ENCODE measurements at places on chromosomes 5 and 9.

- DNase-seq: no peak
These were observed 9.4 kb upstream of the LRRTM2 start for GRCh38 chr5:138884554-138884953.

DNA sequence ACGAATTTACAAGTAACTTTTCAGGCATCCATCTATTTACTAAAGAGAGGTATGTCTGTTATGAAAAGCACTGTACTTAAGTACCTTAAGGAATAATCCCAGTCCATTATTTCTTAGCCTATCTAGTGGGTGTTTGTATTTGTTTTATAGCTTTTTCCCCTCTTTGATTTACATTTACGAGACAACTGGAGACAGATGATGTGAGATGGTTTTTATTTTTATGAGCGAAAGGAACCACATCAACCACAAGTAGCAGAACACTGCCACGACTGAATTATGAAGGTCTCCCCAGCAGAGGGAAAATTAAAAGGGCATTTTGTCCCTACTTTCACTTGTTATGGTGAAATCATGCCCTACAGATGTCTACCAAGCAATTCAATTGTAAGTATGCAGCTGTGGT lies 357.8 kb downstream of the NFIB start:
- DNase-seq: no peak

GRCh38 chr5:80207832-80208231 lies 48.0 kb downstream of the SERINC5 start:
- DNase-seq: no peak

GRCh38 chr5:128346038-128346437 lies 192.0 kb downstream of the FBN2 start:
- DNase-seq: no peak

GRCh38 chr9:109894921-109895758 lies 115.1 kb downstream of the PALM2AKAP2 start:
- no peak for DNase-seq

GRCh38 chr9:90285946-90286345 lies 356.7 kb downstream of the DIRAS2 start:
- DNase-seq: no peak

DNA sequence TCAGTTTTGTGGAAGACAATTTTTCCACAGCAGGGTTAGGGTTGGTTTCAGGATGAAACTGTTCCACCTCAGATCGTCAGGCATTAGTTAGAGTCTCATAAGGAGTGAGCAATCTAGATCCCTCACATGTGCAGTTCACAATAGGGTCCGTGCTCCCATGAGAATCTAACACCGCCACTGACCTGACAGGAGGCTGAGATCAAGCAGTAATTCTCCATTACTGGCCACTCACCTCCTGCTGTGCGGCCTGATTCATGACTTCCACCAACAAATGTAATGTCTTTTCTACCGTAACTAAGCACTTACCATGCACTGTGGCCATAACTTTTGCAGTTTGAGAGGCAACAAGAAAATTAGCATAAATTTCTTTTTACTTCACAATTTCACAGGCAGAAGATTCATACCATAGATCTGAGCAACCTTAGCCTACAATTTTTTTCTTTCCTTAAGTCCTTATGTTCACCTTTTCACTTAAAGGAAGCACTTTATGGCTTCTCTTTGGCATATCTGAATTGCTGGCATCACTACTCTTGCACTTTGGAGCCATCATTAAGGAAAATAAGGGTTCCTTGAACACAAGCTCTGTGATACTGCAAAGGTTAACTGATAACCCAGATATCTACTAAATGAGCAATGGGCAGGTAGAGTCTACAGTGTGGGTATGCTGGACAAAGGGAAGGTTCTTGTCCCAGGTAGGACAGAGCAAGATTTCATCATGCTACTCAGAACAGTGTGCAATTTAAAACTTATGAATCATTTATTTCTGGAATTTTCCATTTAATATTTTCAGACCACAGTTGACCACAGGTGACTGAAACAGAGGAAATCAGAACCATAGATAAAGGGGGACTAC lies 83.0 kb upstream of the IFNK start:
- no peak for DNase-seq

DNA sequence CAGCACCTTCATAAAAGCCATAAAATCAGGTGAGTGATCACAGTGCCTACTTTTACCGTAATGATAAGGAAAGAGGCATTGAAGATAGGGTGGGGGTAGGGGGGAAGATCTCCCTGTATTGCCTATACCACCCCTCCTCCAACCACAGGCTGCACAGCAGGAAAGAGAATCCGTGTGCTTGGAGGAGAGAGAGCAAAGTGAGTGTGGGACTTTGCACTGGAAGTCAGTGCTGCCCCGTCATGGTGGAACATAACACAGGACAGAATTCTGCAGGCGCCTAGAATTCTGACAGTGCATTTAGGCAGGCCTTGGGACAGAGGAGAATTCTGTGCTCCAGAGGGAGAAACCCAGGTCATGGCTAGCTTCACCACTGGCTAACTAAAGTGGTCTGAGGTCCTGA lies 3.5 kb upstream of the C5 start:
- DNase-seq: no peak

DNA sequence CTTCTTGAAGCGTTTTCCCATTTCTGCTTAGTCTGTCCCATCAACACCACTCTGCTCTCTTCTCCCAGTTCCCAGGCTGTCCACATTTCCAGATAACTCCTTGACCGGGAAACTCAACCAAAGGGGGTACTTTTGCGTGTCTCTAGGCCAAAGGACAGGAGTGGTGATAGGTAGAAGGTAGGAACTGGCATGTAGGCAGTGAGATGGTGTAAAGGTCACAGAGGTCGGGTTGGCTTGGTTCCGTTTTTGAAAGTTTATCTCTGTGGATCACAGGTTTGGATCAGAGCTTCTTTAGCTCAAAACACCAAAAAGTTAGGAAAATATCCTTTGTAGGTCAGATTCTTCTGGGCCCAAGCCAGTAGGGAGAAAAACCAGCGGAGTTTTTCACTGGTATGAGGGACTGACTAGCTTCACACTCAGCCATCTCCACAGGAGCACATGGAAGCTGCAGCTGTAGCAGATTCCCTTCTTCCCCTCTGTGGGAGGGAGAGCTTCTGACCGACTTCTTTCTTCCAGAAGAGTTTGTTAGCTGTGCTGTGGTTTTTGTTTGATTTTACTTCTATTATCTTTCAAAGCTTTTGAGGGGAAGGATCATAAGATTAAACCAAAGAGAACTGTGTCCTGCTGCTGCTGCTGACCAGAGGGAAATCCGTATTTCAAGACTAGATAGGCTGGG lies 98.4 kb upstream of the DMRT1 start:
- DNase-seq: no peak

DNA sequence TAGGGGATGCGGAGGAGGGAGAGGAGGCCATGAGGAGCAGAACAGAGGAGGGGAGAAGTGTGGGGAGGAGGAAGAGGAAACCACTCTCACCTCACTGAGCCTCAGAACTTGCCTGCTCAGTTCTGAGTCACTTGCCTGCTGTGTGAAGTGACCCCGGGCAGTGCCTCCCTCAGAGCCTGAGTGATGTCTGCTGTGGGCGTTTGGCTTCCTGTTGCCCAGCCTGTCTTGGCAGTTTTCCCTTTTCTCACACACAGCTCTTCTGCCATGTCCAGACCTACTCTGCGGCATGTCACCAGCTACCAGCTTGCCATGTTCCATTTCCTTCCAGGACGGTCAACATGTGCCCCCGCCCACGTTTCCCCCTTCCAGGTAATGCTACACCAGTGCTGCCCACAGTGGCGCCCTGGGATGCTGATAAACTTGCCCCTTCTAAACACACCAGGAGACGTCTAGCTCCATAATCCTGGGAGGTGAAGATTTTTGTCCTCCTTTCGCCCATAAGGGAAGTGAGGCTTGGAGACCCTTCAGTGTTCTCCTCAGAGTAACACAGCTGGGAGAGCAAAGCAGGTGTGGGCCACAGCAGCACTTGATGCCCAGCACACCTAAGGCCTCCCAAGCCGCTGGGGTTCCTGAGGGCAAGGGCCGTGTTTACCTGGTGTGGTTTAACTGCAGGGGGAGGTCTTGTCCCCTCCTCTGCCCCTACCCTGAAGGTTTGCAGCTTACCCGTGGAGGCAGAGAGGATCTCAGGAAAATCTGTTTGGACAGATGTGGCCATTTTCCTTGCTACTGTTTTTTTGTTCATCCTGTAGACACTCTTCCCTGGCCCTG lies 63.8 kb upstream of the RNF130 start:
- DNase-seq: no peak

GRCh38 chr9:70563431-70564204 lies 149.2 kb upstream of the KLF9 start:
- DNase-seq: no peak

DNA sequence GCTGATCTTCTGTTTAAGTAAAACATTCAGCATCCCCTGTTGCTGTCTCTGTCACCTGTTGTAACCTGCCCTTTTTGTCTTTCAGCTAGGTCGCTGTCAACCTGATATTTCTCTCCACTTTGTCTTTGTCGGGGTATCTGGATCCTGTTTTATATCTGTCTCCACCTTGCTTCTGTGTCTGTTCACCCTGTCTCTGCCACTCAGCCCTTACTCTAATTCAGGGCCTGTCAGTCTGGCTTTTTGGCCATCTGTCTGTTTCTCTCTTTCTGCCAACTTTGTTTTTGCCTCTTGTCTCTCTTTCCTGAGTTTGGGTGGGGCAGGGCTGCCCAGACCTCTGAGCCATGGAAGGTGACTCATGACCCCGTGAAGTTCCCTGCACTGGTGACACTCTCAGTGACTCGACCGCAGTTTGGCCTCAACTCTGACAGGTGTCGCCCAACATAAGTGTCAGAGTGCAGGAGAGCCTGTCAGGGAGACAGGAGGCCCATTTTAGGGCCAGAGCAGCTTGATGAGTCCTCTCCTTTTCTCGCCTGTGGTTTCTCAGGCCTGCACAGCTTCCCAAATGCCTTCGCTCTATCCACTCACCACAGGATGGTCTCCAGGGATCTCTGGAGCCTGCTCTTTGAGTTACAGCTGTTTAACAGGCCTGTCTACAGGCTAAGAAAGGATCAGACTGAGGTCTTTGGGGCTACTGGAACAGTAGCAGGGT lies 868 bp downstream of the ZBTB43 start:
- DNase-seq: peak; percentile 22

GRCh38 chr5:56831773-56832172 lies 16.4 kb downstream of the MAP3K1 start:
- DNase-seq: no peak

- DNase-seq: no peak
These were observed 25.3 kb downstream of the SLC22A5 start for GRCh38 chr5:132394667-132395259.

GRCh38 chr5:181170237-181170825 lies 22.9 kb downstream of the OR2V2 start:
- no peak for DNase-seq

GRCh38 chr5:132426525-132427138 lies 57.1 kb downstream of the SLC22A5 start:
- DNase-seq: no peak

GRCh38 chr9:133477992-133478850 lies 678 bp downstream of the SLC2A6 start:
- DNase-seq: no peak

GRCh38 chr9:83651558-83651957 lies 28.6 kb downstream of the IDNK start:
- DNase-seq: no peak

GRCh38 chr9:113963017-113963620 lies 87.0 kb downstream of the ZNF618 start:
- no peak for DNase-seq

- no peak for DNase-seq
These were observed 326.1 kb upstream of the IRX1 start for GRCh38 chr5:3269395-3270169.

DNA sequence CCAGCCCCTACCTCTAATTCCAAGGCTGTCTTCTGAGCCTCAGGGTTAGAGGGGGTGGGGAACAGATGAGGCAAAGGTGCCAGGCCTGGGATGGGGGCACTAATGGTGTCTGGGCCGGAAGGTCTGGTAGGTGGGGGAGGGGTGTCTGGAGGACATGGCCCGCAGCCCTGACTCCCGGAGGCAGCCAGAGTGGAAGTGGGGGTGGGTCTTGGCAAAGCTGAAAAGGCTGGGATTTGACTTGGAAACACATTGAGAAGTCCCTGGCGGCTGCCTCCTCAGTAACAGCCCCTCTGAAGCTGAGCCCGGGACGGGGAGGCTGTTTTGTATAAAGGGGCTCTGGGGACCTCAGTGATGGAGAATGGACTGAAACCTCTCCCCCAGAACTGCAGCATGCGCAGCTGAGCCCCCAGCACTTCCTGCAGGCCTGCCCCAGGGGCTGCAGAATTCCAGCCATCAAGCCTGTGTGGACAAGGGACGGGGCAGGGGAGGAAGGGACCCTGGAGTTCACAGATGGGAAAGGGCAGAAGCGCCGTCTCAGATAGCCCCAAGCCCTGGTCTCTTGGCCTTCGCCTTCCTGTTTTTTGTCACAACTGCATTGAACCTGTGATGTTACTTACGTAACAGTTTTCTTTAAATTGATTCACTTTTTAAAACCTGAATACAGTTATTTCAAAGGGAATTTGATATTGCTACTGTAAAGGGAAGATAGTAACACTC lies 49.3 kb upstream of the SYNPO start:
- peak; percentile 81 for DNase-seq

- no peak for DNase-seq
These were observed 1.1 kb downstream of the LARP1 start for GRCh38 chr5:154756009-154756867.

- no peak for DNase-seq
These were observed 17.5 kb downstream of the OSTF1 start for GRCh38 chr9:75105841-75106240.

GRCh38 chr9:83047839-83048775 lies 14.8 kb downstream of the RASEF start:
- no peak for DNase-seq

GRCh38 chr5:148060881-148061280 lies 2.9 kb upstream of the SPINK5 start:
- no peak for DNase-seq

- no peak for DNase-seq
These were observed 12.8 kb downstream of the BTNL9 start for GRCh38 chr5:181052672-181053487.

GRCh38 chr5:95533106-95533505 lies 21.7 kb downstream of the SKIC3 start:
- DNase-seq: no peak

- no peak for DNase-seq
These were observed 139.5 kb upstream of the KLF9 start for GRCh38 chr9:70553707-70554673.

DNA sequence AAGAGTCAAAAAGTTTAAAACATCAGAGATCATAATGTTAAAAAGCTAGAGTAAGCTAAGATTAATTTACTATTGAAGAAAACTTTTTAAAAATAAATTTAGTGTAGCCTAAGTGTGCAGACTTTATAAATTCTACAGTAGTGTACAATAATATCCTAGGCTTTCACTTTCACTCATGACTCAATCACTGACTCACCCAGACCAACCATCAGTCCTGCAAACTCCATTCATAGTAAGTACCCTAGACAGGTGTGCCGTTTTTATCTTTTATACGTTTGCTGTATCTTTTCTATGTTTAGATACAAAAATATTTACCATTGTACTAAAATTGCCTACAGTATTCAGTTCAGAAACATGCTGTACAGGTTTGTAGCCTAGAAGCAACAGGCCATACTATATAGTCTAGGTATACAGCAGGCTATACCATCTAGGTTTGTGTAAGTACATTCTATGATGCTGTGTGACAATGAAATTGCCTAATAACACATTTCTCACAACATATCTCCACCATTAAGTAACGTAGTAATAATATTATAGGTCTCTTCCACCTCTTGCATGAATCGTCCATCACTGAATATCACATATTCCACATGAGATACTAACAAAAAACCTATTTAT lies 59.2 kb downstream of the MEGF9 start:
- no peak for DNase-seq

- no peak for DNase-seq
These were observed 1938.7 kb upstream of the NUDT12 start for GRCh38 chr5:105501315-105501714.

GRCh38 chr9:105066275-105066865 lies 138.4 kb upstream of the ABCA1 start:
- DNase-seq: no peak

GRCh38 chr5:151724360-151724759 lies 34.1 kb downstream of the ATOX1 start:
- DNase-seq: no peak
